ENCODE measurements at places on chromosomes 4 and X.

GRCh38 chrX:132648895-132649294 is 160.1 kb upstream of the MBNL3 start:
- no peak for DNase-seq

DNA sequence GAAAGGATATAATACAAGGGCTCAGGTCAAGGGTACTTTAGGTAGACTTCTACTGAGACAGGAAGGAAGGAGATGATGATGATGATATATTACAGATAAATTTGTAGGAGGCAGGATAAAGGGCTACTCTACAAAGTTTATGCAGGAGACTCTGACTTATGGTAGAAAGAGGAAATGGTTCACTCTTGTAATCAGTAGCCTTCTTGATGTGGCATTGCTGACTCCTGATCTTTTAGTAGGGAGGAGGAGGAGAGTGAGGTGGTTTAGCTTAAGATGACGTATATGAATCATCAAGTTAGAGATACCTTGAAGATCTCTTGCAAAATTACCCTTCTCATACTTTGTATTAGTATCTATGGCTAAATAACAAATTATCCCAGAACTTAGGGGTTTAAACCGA is 4.7 kb downstream of the BLTP1 start:
- DNase-seq = no peak

DNA sequence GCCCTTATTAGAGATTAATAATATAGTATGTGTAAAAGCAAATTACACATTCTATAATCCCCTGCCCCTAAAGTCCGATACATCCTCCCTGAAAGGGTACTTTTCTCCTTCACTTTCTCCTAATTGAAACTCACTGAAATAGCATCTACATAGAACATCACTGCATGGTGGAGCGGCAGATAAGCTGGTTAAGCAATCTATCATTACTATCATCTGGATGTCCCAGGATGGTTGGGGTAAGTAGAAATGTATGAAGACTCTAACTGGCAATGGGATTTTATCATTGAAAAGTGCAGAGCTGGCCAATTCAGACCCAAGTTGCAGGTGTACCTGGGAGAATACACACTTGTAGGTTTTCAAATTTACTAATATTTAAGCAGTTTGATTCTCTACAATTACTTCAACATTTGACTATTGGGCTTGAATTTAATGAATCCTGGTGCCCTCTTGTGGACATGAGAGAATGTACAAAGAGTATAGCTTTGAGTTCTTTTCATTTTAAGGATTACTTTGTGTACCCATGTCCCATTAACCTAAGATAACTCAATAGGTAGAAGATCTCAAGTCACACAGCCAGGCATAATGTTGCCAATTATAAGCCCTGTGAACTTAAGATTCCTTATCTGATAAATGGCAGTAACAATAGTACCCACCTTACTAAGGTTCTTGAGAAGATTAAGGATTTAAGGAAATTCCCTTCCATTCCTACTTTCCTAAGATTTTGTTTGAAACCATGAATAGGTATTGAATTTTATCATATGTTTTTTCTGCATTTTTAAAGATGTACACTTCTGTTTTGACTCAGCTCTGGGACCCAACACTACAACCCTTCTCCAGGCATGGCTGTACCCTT is 69.8 kb downstream of the SHROOM3 start:
- DNase-seq = no peak

DNA sequence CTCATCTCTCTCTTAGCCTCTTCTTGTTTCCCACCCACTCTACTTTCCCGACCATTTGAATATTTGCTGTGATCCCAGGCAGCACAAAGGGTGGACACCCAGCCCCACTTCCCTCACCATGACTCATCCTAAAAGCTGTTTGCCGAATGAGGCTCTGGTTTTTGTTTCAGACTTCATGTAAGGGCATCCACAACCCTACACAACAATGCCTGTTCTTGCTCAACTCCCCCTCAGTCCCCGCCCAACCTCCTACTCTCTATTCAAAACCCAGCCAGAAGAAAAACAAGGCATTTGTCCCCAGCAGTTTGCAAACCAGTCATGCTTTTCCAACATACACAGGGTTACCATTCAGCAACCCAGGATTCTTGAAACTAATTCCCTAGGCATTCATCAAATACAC is 516.5 kb upstream of the CNKSR2 start:
- DNase-seq = no peak

DNA sequence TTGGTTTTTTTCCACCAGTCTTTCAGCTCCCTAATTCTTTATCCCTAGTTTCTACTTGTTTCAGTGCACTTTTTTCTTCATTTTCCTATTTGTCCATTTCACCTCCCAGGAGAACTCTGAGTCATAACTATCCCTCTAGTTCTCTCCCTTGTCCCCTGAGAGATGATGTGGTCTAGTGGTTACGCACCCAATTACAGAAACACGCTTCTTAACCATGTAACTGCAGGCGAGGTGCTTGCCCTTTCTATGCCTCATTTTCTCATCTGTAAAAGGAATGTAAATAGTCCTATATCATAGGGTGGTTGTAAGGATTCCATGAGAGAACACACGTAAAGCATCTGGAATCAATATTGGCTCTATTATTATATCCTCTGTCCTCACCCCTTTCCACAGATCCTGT is 8.8 kb upstream of the GRPR start:
- DNase-seq = no peak

- DNase-seq = no peak
Measured at GRCh38 chr4:113869743-113870375, 108.3 kb upstream of the CAMK2D start.

DNA sequence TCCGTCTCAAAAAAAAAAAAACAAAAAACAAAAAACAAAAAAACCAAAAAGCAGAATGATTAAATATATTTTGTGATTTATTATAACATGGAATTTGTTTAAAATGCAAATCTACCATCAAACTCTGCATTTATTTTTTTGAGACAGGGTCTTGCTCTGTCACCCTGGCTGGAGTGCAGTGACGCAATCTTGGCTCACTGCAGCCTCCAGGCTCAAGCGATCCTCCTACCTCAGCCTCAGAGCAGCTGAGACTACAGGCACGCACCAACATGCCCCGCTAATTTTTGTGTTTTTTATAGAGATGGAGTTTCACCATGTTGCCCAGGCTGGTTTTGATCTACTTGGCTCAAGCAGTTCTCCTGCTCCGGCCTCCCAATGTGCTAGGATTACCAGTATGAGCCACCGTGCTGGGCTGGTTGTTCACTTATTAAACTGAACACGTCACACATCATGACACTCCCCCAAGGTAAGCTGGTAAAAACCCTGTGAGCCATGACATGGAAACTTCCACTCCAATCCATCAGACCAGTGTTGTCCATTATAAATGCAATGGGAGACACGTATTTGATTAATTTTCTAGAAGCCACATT is 45.7 kb downstream of the RBM47 start:
- DNase-seq = no peak

GRCh38 chrX:13090339-13091110 is 46.1 kb upstream of the FAM9C start:
- no peak for DNase-seq

DNA sequence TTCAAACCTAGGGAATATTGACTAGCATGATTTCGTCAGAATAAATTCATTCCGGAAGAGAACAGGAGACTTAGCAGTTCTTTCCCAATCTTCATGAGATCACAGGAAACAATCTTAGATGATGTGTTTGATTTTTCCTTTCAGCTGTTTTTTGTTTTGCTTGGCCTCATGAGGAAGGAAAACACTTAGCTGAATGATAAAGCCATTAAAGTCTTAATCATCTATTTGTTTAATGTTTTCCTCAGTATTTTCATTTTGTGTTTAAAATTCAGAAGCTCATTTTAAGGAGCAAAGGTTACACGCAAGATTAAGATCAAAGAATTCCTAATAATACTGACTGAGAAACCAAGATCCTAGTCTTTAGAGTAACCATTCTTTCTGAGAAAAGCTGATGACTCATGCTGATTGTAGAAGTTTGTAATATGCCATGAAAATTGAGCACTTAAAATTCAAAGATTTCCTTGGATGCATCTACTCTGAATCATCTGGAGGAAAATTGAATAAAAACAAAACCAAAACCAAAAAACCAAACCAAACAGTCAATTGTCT is 15.4 kb upstream of the TBC1D19 start:
- no peak for DNase-seq

- no peak for DNase-seq
Measured at GRCh38 chrX:147570483-147570882, 341.2 kb upstream of the FMR1 start.

DNA sequence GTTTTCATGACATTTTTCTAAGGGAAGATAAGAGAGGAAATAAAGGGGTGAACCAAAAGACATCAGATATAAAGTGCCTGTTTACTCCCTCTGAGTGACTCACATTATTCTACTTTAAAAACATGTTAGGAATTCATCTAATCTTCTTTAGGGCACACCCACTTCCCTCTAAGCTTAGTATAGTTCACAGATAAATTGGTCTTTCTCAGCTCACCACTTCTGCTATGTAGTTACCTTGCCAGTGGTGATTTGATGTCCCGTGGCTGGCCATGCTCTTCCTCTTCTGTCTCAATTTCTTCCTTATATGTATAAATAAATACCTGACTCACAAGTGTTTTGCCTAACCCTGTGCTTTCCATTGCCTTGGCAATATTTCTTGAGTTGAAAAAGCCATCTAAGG is 96.8 kb downstream of the PDLIM5 start:
- DNase-seq = no peak

DNA sequence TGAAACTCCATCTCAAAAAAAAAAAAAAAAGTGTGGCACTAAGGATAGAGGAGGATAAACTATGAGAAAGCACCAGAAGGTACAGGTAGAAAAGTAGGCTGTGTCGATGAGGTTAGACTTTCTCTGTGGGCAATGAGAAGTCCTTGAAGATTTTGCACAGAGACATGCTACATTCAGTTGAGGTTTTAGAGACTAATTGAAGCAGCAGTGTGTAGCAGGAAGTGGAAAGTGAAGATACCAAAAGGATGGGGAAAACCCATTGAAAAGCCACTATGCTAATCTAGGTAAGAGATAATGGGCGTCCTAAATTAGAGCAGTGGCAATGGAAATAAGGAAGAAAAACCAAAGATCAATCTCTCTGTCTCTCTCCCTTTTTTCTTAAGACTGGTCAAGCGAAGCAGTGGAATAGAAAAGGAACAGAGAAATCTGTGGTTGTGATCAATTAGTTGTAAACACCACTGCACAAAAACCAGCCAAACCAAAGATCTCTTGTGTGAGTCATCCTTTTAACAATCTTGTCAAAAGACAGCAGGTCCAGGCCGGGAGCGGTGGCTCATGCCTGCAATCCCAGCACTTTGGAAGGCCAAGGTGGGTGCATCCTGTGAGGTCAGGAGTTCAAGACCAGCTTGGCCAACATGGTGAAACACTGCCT is 3.5 kb downstream of the SPINK2 start:
- no peak for DNase-seq

DNA sequence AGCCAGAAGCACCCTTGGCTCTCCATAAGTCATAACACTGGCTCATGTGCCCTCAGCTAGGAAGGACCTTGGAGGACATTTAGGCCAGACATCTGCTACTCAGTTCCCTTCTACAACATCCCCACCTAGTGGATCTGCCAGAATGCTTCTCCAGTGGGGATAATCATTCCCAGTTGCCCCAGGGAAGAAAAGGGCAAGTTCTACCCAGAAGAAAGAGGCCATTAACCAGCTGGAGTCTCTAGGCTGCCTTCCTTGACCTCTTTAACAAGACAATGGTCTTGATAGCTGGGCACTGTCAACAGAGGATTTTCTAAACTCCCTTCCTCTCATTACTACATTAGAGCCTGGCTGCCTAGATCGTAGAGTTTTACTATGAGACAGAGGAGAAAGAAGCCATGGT is 42.0 kb downstream of the LGI2 start:
- DNase-seq = no peak

DNA sequence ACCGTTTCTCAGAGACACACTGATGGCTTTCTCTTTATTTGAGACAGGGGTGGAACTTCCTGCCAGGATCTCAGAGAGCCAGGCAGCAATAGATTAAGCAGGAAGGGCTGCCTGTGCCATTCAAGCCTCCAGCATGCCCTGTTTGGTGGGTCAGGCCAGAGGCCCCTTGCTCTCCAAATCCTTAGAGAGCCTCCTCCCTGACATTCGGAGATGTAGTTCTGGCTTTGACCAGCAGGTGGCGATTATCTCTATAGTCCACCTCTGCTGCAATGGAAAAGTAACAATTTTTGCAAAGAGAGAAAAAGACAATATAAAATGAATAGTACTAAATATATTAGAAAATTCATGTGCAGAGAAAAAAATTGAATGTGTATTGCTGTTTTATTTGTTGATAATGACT is 93.9 kb downstream of the NXF2B start:
- DNase-seq = no peak

DNA sequence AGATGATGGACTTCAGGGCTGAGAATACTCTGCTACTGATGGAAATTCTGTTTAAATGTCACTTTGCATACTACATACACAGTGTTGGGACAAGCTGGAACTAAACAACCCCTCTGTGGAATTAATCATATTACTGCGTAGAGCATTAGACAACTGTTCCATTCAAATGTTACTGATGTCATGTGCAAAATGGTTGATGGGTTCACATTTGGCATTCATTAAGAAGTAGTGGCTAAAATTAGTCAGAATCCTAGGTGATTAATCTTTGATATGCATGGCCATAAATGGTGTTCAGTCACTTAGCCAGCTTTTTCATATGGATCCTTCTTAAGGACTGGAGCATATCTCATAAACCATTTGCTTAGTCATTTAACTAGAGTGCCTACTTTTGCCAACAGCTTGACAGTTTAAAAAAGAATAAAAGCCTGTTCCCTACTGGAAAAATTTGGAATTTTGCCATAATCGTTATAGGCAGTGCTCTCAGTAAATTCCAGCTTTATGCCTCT is 105.2 kb downstream of the RNF150 start:
- no peak for DNase-seq

GRCh38 chr4:158895797-158896576 is 127.2 kb downstream of the FNIP2 start:
- DNase-seq = no peak

- DNase-seq = no peak
Measured at GRCh38 chr4:604131-604530, 21.2 kb upstream of the PDE6B start.

- no peak for DNase-seq
Measured at GRCh38 chr4:27843776-27844175, 983.1 kb downstream of the STIM2 start.

DNA sequence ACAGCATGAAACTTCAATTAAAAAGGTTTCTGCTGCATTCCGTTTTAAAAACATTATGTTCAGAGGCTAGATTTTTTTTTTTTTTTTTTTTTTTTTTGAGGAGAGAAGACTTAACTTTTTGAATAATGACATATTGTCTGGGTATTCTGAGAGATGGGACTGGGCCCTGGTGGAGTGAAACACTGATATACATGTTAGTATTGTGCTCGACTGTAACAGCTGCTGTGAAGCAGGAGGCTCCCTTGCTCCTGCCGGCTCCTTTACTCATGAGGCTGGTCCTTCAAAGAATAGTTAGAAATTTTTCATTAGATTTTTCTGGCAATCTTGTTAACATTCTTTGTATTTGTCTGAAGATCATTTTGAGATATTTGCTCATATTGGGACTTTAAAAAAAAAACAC is 73.3 kb downstream of the TMEM131L start:
- no peak for DNase-seq
